ENCODE measurements at places on chromosomes 11 and 22.

DNA sequence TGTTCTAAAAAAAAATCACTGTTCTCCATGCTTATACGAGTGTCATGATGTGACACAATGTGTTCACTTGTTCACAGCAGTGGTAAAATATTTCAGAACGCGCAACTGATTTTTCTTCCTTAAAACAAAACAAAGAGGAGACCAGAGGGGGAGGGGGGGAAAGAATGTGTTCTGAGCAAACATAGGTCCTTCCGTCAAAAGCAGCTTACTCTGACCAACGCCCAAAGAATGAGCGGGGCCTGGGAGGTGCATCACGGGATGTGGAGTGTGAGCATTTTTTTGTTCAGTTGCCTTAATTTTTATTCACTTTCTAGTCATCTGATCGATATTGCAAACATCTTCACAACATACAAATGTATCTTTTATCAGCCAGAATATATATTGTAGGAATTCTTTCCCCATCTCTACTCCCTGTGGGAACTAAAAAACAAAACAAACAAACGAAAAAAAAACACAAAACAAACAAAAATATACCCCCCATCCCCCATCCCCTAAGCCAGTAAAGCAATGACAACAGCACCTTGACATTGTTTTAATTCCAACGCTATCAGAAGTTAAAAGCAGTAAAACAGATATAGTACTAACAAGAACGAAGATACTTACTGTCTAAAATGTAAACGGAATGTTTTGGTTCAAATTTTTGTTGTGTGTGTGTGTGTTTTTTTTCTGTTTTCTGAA lies 43.3 kb downstream of the BDNF start:
- H3K4me3 ChIP-seq: no peak overlapping the region
- H3K27me3 ChIP-seq: no peaks in the 10 kb centered on the region
- H3K4me1 ChIP-seq: no peaks in the 10 kb centered on the region
- DNase-seq: no peak
- H3K27ac ChIP-seq: no peak overlapping the region

- H3K27me3 ChIP-seq: peaks cover 4% of the 10 kb centered on the region
- H3K4me3 ChIP-seq: no peak overlapping the region
- no peaks in the 10 kb centered on the region for H3K36me3 ChIP-seq
- peak overlapping the region; percentile 65 for H3K27ac ChIP-seq
- no peaks in the 10 kb centered on the region for H3K4me1 ChIP-seq
- peak; percentile 39 for DNase-seq
Observed at GRCh38 chr11:2287091-2287490, 14.6 kb downstream of the C11orf21 start.

- peaks cover 26% of the 10 kb centered on the region for H3K4me1 ChIP-seq
- H3K4me3 ChIP-seq: no peak overlapping the region
- no peak overlapping the region for H3K27ac ChIP-seq
- H3K27me3 ChIP-seq: no peaks in the 10 kb centered on the region
- DNase-seq: no peak
Observed at GRCh38 chr22:35631597-35631996, 14.5 kb upstream of the MB start.

DNA sequence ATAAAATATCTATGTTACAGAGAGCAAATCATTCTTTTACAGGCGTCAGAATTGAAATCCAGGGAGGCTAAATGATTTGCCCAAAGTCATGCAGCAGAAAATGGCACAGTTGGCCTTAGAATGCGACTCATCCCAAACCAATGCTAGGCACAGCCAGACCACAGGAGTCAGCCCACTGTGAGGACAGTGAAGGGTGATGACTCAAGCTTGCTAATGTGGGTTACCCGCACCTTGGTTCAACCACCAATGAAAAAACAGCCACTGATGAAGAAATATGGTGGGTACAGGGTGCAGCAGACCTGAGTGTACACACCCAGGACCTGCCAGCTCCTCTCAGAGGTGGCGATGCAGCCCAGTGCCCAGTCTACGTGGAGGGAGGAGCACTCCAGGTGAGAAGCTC lies 89.7 kb downstream of the ZC3H12C start:
- no peak for DNase-seq
- H3K36me3 ChIP-seq: no peaks in the 10 kb centered on the region
- H3K27me3 ChIP-seq: no peaks in the 10 kb centered on the region
- no peak overlapping the region for H3K4me3 ChIP-seq
- H3K4me1 ChIP-seq: no peaks in the 10 kb centered on the region

- H3K27ac ChIP-seq: no peak overlapping the region
- no peaks in the 10 kb centered on the region for H3K36me3 ChIP-seq
- no peaks in the 10 kb centered on the region for H3K4me1 ChIP-seq
- H3K4me3 ChIP-seq: no peak overlapping the region
- no peaks in the 10 kb centered on the region for H3K27me3 ChIP-seq
- DNase-seq: no peak
Observed at GRCh38 chr11:9396752-9397151, 12.3 kb downstream of the IPO7 start.

DNA sequence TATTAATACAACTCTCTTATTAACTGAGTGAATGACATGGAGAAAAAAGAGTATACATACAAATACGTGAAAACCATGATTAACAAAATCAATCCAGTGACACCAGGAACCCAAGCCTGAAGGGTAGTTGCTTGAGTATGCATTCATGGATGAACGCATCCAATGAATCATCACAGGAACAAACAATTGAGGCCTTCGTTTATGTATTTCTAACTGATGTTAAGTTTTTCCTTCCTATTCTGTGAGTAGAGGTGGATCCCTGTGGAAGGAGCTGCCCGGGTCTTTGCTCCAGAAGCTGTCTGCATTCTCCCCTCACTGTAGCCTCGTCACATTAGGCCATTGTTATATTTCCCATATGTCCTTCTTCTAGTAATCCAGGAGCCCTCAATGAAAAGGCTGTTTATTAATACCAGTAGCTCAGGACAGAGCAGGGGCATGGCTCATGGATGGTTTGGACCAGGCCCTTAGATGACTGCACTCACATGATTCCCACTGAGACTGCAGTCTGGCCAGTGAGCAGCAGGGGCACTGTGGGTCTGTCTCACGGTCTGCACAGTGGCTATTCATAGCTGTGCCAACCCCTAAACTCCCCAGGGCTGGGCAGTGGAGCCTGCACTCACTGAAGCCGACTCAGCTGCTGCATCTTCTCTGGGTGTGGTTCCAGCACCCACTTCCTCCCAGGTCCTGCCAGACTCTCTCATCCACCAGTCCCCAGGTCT lies 128.1 kb upstream of the TOP3B start:
- H3K27me3 ChIP-seq: no peaks in the 10 kb centered on the region
- H3K4me3 ChIP-seq: no peak overlapping the region
- H3K4me1 ChIP-seq: no peaks in the 10 kb centered on the region
- no peak for DNase-seq
- no peaks in the 10 kb centered on the region for H3K36me3 ChIP-seq
- H3K27ac ChIP-seq: no peak overlapping the region

GRCh38 chr11:88297421-88297820 lies 40.1 kb downstream of the CTSC start:
- H3K36me3 ChIP-seq: no peaks in the 10 kb centered on the region
- H3K27me3 ChIP-seq: no peaks in the 10 kb centered on the region
- no peak for DNase-seq
- peaks cover 14% of the 10 kb centered on the region for H3K4me1 ChIP-seq
- no peak overlapping the region for H3K4me3 ChIP-seq

DNA sequence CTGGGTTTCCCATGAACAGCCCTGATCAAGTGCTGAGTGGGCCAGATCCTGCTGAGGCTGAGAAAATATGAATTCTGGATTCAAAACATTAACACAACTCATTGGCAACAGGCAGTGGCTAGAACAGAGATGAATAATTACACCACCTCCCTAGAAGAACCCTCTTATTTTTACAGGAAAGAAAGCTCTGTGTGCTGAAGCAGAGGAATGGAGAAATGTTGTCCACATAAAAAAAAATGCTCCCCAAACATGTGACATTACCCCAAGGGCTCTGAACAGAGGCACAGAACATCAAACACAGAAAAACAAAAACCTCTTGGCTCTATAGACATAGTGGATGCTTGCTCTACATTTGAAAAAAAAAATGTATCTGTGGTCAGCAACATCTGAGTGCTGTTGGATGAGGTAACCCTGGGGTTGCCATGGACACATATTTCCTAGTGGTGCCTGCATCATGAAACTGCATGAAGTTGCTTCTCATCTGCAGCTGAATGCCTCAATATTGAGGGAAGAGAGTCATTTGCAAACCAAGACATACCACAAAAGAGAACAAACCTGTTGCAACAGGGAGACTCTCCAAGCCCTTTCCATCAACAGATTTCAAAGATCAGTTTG lies 98.8 kb downstream of the SNX19 start:
- peak; percentile 35 for DNase-seq
- no peaks in the 10 kb centered on the region for H3K36me3 ChIP-seq
- no peaks in the 10 kb centered on the region for H3K4me1 ChIP-seq

DNA sequence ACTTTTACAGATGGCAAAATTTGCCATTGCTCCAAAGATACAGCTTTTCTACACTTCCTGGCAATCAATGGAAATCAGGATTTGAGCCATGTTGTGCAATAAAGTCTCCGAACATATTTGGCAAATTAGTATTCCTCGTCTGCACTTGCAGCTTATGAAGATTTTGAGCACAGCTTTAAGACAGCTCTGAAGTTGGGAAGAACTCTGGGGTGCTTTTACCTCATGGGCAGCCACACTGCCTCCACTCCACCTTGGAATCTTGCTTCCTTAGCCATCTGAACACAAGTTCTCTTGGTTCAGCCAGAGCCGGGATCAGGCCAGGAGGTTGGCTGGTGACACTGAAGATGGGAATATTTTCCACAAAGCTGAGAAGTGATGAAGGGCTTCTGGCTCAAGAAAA lies 191.2 kb downstream of the CWF19L2 start:
- H3K4me3 ChIP-seq: no peak overlapping the region
- H3K4me1 ChIP-seq: no peaks in the 10 kb centered on the region
- no peaks in the 10 kb centered on the region for H3K36me3 ChIP-seq
- no peak overlapping the region for H3K27ac ChIP-seq
- no peaks in the 10 kb centered on the region for H3K27me3 ChIP-seq

- H3K27ac ChIP-seq: peak overlapping the region; percentile 43
- no peak for DNase-seq
- H3K36me3 ChIP-seq: peaks cover 11% of the 10 kb centered on the region
- H3K27me3 ChIP-seq: no peaks in the 10 kb centered on the region
- H3K4me3 ChIP-seq: no peak overlapping the region
- peaks cover 16% of the 10 kb centered on the region for H3K4me1 ChIP-seq
Observed at GRCh38 chr11:65279279-65279678, 17.5 kb downstream of the POLA2 start.

DNA sequence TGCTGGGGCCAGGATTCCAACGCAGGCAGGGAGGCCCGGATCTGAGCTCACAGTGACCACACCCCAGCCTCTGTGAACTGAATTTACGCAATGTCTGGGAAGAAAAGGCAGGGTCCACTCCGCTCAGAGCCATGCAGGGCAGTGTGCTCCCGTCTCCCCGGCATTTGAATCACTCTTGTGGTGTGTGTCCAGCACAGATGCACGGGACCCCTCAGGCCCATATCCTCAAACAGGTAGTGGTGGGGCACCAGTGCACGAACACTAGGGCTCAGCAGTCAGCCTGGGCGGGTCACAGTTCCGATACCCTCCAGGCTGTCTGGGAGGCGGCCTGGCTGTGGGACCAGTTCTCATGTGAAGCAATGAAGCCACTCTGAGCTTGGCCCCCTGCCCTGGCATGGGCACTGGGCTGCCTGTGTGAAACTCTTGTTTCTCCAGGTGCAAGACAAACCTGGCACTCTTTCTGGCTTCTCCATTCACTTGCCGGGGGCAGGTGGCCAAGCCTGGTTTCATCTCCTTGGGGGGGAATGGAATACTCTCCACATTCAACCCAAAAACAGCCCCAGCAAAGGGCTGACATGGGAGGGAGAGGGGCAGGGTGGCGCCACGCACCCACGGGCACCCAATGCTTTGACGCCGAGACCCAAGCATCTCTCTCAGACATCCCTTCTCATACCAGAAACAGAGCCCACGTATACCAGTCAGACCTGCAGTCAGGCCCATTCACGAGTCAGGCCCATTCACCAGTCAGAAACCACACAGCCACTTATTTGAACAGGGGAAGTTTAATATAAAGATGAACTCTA lies 14.3 kb downstream of the DHCR7 start:
- no peaks in the 10 kb centered on the region for H3K36me3 ChIP-seq
- H3K4me3 ChIP-seq: no peak overlapping the region
- peak; percentile 52 for DNase-seq
- H3K27me3 ChIP-seq: no peaks in the 10 kb centered on the region
- H3K4me1 ChIP-seq: no peaks in the 10 kb centered on the region
- peak overlapping the region; percentile 31 for H3K27ac ChIP-seq

GRCh38 chr22:49934160-49934890 lies 15.9 kb downstream of the CRELD2 start:
- H3K27me3 ChIP-seq: no peaks in the 10 kb centered on the region
- peak overlapping the region; percentile 91 for H3K27ac ChIP-seq
- no peaks in the 10 kb centered on the region for H3K4me1 ChIP-seq
- H3K4me3 ChIP-seq: peak overlapping the region; percentile 60

- H3K27me3 ChIP-seq: no peaks in the 10 kb centered on the region
- H3K36me3 ChIP-seq: no peaks in the 10 kb centered on the region
- no peak overlapping the region for H3K4me3 ChIP-seq
- H3K4me1 ChIP-seq: no peaks in the 10 kb centered on the region
- no peak for DNase-seq
Observed at GRCh38 chr11:59705294-59705693, 8.4 kb downstream of the OR10V1 start.

DNA sequence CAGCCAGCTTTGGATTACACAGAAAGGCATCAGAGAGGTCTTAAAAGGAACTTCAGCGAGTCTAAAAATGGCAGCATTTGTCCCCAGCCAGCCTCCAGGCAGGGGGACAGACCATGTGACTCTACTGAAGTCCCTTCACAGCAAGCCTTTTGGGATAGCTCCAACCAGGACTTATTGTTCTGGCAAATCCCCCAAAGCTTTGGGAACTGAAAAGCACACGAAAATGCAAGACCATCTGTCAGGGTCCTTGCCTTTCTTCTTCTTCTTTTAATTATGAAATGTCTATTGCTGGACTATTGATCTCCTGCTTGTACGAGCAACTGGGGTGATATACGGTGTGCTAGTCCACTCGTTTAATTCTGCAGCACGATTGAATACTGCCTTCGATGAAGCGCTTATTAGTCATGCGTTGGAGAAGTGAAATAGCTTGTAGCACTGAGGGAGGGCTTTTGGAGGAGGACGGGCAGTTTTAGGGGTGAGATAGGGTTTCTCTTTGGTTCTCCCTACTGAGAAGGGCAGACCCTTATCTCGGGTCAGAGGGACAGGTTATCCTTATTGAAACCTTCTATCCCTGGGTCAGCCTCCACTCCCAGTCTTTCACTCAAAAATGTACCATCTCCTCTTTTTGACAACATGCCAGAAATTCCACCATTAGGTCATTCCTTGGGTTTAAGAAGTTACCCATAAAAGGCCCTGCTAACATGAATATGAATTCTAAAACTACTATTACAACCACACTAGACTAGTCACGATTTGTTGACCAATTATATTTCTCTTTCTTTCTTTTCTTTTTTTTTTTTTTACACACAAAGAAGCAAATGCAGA lies 416.4 kb downstream of the MIAT start:
- no peaks in the 10 kb centered on the region for H3K36me3 ChIP-seq
- DNase-seq: no peak
- H3K27me3 ChIP-seq: peaks cover 5% of the 10 kb centered on the region
- H3K4me3 ChIP-seq: no peak overlapping the region
- no peak overlapping the region for H3K27ac ChIP-seq

Measured in tibial nerve (tissue), 4 donors.